ENCODE measurements at places on chromosomes 2 and 18.

- ATAC-seq = no peak
These were observed 13.6 kb upstream of the CXXC1 start for GRCh38 chr18:50301074-50301473.

DNA sequence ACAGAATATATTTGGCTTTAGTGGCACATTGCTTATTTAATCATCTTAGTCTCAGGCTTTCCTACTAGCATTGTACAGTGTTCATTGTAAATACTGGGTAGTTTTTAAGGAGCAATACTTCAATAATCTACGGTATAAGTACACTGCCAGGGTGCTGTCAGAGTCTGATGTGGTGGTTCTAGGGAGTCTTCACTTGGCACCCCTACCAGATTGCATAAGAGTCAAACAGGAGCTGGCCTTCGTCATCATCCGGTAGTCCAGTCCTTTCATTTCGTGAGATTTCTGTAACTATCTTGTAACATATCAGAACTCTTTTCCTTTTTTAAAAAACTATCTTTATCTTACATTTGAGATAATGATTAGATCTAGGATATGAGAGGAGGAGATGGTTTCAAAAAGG lies 91.1 kb downstream of the ZNF532 start:
- no peak for ATAC-seq

- ATAC-seq = no peak
These were observed 414.0 kb upstream of the TRIB2 start for GRCh38 chr2:12302691-12303090.

- ATAC-seq = no peak
These were observed 100.8 kb downstream of the GPR39 start for GRCh38 chr2:132517386-132517785.

- no peak for ATAC-seq
These were observed 66.7 kb downstream of the CDC42EP3 start for GRCh38 chr2:37604716-37605115.

GRCh38 chr2:113967272-113967671 lies 77.4 kb downstream of the ACTR3 start:
- no peak for ATAC-seq

- no peak for ATAC-seq
These were observed 132.6 kb downstream of the COL4A4 start for GRCh38 chr2:227031379-227031778.

- ATAC-seq = no peak
These were observed 143.4 kb downstream of the ADCYAP1 start for GRCh38 chr18:1048032-1048431.

All from stimulated activated memory B cell treated with anti-CD40 and anti-IgM and Interleukin-4, amounts not matched to agents 10 μg/mL and 1 μg/mL and 100 μg/mL, for 72 hours (primary cell).